Cerebellar nuclear complex (tissue), 1 donor: ENCODE measurements at places on chromosomes 4 and X.

DNA sequence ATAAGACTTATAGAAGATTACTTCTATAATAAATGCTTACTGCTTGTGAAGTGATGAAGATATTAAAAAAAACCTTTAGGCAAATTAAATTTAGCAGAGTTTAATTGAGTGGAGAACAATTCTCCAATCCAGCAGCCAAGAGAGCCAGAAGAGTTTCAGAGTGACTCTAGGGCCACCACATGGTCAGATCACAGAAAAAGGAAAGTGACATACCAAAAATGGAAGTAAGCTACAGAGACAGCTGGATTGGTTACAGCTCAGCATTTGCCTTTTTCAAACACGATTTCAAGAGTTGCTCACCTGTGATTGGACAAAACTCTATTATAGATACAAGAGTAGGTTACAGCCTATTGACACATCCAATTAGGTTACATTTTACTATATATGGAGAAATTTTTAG, 79.0 kb upstream of the TRAM1L1 start:
- no peak for DNase-seq

DNA sequence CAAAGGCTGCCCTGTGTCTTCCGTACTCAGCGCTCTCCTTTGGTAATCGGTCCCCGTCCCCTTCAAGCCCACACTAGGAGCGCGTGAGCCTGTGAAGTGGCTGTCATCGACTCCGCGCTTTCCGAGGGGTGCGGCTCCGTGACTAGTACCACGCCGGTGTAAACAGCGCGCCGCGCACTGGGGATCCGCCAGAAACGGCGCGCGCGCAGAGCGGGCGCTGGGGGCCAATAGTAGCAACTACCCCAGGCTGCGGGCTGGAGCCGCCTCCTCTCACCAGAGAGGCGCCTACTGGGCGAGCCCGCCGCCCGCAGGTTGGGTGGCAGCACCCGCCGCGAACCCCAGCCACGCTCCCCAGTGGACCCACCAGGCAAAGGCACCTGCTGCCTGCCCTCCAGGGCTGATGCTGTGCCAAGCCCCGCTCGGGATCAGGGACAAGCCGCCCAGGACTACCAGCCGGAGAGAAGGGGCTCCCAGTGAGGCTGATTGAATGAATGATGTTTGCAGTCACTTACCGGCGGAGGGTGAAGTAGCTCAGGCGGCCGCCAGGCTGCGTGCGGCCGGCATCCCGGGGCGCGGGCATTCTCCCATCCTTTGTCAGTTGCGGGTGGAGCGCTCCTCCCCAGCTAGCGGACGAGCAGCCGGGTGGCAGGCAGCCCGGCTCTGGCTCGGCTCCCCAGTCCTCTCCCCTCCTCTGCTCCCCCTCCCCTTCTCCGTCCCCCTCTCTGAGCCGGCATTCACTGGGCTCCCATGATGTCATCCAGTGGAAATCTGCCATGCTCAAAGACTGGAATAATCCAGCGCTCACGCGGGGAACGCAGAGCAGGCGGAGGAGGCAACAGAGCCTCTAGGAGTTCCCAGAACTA, 370.3 kb upstream of the SMIM31 start:
- no peak for DNase-seq

GRCh38 chr4:139749338-139749737, 83.7 kb downstream of the MGST2 start:
- no peak for DNase-seq

DNA sequence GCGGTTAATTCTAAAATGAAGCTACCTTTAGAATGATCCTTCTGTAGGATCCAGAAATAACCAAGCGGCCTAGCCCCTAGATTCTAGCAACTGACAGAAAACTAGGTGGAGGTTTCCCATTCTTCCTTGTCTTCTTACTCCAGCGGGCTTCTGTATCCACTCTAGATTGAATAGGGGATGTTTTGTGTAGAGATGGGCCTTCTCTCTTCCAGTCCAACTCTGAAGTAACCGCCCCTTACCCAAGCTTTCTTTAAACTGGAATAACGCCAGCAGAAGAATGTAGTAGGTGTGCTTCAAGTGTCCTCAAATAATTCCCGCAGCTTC, 386 bp upstream of the TMEM184C start:
- no peak for DNase-seq

- no peak for DNase-seq
These were observed 35.3 kb downstream of the SUPT20HL1 start for GRCh38 chrX:24395775-24396174.

DNA sequence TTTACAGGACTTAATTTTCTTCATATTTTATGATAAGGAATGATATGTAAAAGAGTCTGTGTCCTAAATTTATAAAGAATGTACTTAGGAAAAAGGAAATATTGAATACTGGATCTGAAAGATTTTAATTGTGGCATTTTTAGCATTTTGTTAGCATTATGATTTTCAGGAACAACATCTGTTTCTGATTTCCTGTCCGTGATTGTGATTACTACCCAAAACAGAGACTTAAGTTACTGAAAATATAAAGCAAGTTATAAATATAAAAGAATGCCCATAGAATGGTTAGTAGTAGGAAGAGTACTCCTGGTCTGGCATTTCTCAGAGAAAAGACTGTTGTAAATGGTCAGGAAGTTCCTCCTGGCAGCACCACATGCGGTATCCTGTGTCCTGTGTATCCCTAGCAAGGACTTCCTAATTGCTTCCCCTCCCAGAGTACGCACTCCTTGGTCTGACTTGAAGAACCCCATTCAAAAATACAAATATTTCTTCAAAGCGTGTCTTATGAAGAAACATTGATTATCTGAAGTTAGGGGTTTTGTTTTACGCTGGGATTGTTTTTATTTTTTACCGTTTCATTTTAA, 88.9 kb downstream of the RS1 start:
- no peak for DNase-seq

DNA sequence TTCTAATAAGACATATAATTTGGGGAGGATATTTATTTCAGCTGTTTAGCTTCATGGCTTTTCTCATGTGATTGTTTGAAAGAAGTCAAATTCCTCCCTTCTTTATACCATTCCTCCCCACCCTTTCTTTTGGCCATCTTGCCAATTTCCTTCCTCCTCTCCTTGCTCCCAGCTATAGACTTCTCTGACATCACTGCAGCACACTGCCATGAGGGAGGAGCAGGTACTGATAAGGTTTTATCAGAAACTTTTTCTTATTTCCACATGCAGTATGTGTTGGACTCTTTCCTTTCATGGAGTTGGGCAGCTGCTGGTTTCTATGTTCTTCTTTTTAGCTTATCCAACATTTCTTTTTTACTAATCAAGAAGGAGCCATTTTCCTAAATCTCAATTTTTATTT, 481.7 kb upstream of the NR3C2 start:
- no peak for DNase-seq

- no peak for DNase-seq
These were observed 24.2 kb upstream of the HELT start for GRCh38 chr4:184994010-184994622.

GRCh38 chr4:96134806-96135205, 294.9 kb downstream of the PDHA2 start:
- DNase-seq, result no peak

DNA sequence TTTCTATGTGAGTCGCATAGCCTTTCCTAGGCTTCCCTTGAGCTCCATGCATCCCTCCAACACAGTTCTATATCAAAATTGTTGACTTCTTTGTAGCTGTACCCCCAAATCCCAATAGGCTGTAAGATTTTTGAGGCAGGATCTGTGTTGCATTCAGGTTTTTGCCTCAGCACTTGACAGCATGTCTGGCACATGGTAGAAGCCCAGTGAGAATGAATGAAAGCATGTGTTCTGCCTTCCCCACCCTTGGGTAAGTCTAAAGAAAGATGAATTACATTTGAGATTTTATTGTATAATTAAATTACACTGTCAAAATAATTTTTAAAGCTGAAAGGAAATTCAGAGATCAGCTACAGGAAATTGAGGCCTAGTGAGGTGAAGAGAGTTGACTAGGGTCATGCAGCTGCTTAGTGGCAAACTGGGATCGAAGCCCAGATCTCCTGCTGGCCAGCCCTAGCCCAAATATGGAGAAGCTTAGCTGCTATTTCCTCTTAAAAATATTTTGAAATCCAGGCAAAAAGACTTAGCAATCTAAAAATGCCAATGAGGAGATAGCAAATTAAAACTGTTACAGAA, 122.5 kb downstream of the SPATA18 start:
- DNase-seq, result no peak

DNA sequence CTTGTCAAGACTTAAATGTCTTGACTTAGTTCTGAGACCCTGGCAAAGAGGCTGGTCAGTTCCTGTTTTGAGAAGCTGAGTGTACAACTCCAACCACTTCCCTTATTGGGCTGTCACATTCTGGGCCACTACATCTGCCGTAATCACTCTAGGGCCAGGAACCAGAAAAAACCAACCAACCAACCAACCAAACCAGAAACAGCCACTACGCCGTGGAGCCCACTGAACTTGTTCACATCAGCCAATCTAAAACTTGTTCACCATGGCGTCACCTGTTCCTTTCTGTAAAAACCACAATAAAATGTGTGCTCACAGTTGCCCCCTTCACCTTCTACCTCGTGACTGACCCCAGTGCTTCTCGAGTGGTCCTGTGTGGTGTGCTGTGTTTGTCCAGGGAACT, 107.3 kb downstream of the JADE1 start:
- DNase-seq, result no peak

DNA sequence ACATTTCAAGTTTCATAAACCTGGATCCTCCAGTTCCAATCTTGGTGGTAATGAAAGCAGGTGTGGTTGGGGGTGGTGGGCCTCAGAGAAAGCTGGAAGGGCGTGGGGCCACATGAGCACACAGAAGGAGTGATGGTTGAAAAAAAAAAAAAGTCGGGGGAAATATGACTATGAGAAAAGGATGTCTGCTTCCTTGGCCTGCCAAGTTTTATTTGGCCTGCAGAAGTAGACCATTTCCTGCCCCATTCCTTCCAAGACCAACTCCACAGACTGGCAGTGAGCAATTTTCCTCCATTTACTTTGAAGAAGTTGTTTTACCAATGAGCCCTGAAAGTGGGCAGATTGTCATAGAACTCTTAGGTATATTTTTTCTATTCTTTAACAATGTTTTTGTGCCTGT, 43.3 kb downstream of the LNX1 start:
- DNase-seq, result no peak

DNA sequence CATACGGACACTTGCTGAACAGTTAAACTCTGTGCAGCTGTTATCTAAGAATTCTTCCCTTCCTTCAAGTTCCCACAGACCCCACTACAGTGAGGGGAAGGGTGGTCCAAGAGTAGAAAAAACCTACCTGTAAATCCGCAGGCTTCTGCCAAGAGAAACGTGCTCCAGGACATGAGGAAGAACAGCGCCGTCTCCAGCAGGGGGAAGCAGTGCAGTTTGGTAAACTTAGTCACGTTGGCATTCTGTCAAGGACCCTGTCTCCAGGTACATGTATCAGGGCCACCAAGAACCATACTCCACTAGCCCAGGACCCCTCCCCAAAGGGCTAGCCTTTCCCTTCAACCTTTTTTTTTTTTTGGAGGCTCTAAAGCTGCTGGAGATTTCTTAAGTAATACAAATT, 79.9 kb downstream of the CHST7 start:
- DNase-seq, result no peak

- no peak for DNase-seq
These were observed 667.7 kb upstream of the DIPK2B start for GRCh38 chrX:45868425-45868824.
